Effector CD8-positive, alpha-beta T cell (primary cell): ENCODE measurements at places on chromosomes 4 and X.

DNA sequence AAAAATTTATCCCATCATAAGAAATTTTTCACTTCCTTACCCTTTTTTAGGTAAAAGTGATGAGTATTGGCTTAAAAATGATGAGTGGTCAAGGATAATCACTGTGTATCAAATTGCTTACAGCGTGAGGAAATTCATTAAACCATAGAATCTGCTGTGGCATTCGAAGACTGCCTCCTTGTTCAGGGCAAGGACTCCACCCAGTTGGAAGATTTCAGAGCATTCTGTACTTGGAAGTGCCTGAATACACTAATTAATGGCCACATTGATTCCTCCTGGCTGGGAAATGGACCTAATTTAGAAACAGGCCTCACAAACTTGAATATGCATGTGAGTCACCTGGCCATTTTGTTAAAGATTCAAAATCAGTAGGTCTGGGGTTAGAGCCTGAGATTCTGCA is 83.2 kb downstream of the HHIP start:
- DNase-seq = no peak

DNA sequence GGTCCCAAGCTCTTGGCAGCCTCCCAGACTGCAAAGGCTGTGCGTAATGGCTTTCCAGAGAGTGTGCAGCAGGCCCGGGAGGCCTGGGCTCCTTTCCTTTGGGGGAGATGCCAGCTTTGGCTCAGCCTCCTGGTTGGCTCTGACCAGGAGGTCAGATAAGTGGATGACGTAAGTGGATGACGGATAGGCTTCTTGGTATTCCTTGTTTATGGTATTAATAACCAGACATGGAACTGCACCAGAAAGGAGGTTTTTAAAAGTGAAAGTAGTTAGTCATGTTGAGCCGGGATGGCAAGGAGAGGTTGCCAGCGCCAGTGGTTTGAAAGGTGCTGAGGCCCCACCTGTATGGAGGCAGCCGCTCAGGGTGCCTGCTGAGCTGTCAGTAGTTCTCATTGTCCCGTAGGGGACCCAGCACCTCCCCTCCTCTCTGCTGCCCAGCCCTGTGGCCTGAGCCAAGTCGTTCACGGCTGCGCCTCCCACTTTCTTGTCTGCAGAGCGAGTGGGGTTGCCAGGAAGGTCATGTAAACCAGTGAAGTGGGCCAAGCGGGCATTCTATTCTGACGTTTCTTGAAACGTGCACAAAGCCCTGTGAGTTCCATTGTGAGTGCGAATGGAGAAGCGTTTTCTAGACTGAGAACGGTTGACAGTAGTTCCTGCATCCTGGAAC is 28.7 kb upstream of the STOX2 start:
- DNase-seq = no peak

- no peak for DNase-seq
Observed at GRCh38 chrX:24566240-24566639, 80.9 kb downstream of the PCYT1B start.

DNA sequence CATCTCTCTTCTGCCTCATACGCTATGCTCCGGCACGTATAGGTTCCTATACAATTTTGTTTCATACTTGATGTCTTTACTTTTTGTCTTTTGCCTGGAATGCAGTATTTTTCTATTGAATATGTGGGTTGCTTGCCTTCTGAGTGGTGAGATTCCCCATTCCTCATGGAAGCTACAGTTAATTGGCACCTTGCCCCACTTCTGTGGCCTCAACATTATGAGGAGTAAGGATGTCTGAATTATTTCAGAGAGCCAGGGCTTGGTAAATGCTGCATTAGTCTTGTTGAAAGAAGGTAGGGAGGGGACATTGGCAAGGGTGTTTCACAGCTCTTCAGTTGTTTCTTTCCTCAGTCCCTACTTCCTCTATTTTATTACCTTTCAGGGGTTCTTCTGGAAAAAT is 23.0 kb downstream of the CDKL5 start:
- no peak for DNase-seq

DNA sequence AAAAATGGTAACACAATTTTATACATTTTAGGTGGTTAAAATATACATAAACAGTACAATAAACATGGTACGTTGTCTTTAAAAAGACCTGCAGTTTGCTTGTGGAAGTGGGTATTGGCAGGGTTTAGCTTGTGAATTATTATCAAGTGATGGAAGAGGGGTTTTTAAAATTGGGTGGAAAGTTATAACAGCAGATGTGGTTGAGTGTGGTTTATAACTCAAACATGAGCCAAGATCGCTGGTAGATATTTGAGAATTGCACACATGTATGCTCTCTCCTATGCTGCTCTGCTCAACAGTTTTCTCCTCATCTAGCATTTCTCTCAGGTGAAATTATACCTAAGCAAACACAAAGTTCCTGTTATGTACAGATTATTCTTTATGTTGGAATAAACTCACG is 14.0 kb downstream of the EPGN start:
- no peak for DNase-seq

DNA sequence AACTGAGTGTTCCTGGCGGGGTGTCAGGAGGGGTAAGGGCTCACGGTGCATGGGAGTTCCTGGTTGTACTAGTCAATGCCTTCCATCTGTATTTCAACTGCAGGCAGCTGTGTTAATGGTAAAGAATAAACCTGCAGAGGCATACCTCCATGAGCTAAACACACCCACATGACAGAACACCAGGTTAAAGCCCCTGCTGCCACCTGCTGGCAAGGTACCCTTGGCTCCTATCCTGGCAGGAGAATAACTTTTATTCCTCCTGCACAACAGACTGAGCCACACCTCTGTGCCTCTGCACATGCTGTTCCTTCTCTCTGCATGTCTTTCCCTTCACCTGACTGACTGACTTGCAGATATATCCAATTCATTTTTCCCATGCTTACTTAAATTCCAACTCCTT is 11.1 kb downstream of the ITIH6 start:
- DNase-seq = no peak

GRCh38 chr4:67593741-67594175 is 35.2 kb downstream of the STAP1 start:
- DNase-seq = no peak

DNA sequence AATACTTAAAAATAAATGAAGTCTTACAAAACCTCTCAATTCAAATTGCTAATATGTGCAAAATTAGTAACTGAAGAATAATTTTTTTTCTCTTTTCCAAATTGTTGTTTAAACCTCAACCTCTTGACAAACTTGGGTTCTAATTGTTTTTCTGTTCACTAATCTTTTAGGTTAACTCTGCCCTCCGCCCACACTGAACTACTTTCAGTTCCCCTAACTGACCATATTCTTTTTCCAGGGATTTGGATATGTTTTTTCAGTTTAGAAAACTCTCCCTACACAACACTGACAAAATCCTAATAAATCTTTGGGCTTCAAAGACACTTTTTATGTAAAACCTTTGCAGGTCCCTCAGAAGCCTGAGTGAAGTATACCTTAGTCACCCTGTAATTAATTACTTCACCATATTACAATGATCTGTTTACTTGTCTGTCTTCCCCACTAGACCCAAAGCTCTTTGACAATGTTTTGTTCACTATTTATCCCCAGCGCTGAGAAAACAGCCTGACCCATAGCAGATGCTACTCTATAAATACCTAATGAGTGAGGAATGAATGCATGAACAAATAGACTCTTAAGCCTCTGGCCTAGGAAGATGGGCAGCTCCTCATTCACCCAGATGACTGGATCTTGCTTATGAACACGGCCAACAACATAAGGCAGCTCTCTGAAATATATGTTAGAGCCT is 134.9 kb downstream of the MAML3 start:
- DNase-seq = no peak

DNA sequence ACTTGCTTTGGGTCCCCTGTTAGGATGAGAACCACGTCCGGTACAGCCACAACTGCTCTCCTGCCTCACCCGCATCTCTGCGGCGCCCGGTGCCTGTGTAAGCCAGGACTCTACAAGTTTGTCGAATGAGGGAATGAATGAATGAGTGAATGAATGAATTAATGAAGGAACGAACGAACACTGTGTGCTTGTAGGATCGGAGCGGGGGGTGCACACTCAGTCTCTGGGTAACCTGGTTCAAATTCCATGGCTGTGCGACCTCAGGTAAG is 201.4 kb upstream of the PSAPL1 start:
- no peak for DNase-seq
